ENCODE measurements at places on chromosomes 1 and 21.

DNA sequence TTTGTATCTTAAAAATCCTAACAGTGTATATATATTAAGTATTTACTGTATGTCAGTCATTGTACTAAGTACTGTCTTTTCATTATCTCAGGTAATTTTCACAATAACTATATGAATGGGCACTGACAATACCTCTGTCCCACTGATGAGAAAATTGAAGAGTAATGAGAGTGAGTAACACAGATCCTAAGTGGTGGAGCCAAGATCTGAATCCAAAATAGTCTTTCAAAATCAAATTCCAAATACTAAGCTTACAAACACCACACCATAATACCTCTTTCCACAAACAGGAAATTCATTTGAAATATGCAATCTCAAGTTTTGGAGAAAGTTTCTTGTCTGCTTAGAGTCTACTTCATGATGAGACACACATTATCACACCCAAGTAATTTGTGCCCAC is 105.9 kb upstream of the EDEM3 start:
- no peak for DNase-seq

DNA sequence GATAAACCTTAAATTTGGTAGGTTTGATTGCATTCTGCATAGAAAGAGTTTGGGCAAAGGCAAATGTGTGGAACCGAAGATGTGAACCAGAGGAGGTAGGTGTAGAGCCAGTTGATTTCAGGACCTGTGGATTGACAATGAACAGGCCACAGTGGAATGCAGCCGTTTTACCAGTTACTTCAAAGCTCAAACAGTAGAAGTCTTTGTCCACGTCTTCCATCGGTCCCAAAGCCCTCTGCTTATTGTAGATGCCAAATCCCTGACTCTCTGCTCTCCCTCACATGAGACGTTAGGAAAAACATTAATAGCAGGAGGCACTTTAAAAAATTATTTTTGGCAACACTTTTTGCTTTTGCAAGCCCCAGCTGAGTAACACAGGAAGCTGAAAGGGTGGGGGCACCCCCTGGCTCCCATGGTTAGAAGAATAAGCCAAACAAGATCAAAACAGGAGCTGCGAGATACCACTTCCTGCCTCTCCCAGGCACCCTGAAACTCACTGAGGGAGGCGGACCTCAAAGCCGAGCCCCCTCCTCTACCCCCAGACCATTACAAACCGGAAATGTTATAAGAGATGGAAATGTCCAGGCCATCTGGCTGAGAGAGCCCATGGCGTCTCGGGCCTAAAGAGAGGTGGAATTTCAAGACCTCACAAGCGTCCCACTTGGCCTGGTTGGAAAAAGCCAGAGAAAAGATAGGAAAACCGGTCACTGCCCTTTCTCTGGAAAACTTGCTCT is 13.5 kb downstream of the TRAF3IP3 start:
- DNase-seq: peak; percentile 53

DNA sequence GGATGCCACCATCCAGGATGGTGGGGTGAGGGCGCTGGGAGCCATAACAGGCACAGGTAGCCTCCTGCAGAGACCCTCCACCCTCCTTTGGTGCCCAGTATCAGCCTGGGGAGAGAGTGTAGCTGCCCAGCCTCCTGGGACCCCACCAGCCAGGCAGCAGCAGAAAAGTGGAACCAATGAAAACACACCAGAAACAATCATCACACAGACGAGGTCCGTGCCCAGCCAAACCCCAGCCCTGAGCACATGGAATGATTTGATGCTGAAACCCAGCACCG is 285.1 kb downstream of the PTPRU start:
- DNase-seq: no peak

DNA sequence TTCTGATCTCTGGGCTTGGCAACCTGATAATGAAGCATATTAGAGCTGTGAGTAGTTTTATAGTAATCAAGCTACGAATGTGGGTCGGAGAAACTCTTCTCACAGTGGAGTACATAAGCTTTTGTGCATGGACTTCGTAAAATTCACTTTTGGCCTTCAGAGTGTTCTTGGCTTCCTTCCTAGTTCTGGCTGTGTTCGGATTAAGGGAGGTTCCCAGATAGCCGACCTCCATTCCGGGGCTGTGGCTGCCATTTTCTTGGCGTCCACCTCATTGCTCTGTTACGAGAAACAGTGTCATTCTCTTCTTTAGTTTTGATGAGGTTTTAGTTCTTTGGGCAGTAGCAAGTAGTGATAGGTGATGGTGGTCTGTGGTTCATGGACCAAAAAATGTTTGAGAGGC is 26.3 kb downstream of the CAMTA1 start:
- DNase-seq: no peak

DNA sequence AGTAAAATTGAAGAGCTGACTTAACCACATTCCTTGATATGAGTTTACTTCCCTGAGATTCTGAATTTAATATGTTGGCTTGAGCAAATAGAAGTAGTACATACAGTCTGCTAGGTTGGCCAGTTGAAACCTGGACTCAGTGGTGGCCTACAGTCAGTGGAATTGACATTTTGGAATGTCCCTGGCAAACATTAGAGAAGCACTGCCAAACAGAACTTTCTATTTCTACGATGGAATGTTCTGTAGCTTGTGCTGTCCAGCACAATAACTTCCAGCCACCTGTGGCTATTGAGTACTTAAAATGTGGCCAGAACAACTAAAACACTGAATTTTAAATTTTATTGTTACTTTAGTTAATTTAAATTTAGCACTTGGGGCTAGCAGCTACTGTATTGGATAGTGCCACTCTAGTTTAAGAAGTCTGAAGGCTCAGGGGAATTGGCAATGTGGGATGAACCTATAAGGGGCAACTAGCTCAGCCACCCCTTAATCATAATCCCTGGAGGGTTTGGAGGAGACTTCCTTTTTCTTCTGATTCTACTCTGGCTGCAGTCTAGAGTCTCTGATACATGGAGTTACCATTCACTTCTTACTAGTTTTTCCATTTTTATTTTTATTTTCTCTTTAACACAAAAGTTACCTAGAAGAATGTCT is 10.3 kb upstream of the TEDDM1 start:
- DNase-seq: no peak

- no peak for DNase-seq
Observed at GRCh38 chr1:2382621-2383361, 8.6 kb downstream of the MORN1 start.

GRCh38 chr21:16568661-16569060 is 838.9 kb downstream of the USP25 start:
- DNase-seq: no peak

DNA sequence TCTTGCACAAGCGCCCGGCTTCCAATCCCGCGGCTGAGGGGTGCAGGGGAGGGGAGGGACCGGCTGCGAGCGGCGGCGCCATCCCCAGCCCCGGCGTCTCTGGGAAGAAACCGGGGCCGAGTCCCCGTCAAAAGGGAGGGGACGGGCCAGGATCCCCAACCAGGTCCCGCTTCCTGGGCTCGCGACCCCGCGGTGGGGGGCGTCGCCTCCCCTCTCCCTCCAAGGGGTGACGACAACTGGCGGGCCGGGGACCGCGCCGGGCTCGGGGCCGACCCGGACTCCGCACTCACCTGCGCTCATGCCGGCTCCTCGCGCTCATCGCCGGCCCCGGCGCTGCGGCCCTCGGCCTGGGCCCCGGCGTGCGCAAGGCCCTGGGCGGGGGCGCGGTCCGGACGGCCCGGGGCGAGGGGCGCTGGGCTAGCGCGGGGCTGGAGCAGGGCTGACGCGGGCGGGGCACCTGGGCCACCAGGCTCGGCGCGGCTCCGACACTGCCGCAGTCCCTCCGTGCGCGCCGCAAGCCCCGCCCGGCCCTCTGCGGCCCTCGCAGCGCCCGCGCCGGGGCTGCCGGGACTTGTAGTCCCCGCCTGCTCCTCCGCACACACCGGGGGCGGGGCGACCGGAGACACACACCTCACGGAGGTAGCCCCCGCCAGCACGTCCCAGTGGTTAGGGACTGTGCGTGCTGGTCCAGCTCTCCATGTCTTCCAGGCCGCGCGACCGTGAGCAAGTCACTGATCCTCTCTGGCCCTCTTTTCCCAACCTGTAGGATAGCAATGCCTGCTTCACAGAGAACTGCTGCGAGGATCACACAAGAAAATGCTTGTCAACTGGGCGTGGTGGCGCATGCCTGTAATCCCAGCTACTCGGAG is at the start of gene ATP13A2:
ATP13A2 (minus strand) TSS at position 490 of the 869 bp plus-strand sequence; CDS start at position 300, 190 bp downstream.
- DNase-seq: no peak

GRCh38 chr1:208670778-208671177 is 426.6 kb upstream of the PLXNA2 start:
- DNase-seq: no peak

DNA sequence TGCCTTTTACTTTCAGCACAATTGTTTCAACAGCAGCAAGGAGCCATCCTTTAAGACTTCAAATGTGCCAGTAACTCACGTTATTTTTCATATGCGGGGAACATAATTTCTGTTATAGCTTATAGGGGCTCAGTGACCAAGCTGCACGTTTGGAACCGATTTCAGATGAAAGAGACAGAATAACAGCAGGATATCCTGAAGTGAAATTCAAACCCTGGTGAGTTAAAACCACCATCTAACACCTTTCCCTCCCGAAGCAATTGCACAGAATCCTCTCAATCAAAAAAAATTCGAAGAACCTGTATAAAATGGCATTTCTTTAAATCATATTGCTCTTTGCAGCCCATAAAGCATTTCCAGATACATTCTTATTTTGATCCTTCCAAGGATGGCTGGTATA is 6.9 kb downstream of the SMYD2 start:
- no peak for DNase-seq

- no peak for DNase-seq
Observed at GRCh38 chr1:3732434-3733093, 19.7 kb upstream of the CCDC27 start.

All from BJ (cell line).